ENCODE measurements at places on chromosomes 12 and 14.

DNA sequence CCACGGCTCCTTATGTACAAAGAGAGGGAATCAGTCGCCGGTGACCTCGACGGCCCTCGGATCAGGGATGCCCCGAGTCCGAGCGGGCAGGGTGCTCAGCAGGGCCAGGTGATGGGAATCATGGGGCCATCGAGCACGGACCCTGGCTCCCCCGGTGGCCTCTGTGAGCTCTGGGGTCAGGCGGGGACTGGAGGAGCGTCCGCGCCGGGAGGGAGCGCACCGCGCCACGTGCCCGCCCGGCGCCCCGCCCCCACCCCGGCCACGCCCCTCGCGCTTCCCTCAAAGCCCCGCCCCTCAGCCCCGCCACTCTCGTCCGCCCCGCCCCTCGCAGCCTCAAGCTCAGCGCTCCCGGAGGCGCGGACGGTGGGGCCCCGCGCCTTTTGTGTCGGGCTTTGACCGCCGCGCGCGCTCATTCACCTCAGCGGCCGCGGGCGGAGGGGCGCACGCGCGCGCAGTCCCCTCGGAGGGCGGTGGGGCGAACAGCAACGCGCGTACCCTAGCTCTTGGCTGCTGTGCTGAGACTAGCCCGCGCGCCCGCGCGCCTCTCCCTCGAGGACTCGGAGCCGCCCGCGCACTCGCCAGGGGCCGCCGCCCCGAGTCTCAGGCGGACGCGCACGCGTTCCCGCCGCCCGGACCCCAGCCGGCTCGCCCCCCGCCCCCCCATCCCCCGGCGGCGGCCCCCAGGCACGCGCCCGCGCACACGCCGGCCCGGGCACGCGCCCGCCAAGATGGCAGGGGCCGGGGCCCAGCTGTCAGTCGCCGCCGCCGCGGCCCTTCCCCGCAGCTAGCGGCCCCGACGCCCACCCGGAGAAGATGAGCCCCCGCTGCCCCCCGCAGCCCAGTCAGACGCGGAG is 93.9 kb upstream of the EVL start:
- DNase-seq: peak; percentile 49

- no peak for DNase-seq
Observed at GRCh38 chr12:115464661-115465060, 780.7 kb upstream of the TBX3 start.

DNA sequence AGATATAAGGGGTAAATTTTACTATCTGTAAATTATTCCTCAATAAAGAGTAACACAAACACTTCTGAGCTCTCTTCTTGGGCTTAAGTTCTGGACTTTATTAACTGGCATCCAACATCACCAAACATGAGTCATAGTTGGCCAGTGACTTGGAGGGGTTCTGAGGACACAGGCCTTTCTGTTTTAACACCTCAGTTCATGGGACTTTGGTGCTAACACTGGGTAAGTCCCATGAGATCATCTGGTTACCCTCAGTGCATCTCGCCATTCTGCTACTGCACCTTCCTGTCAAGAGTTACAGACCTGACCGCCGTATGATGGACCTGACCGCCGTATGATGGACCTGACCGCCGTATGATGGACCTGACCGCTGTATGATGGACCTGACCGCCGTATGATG is 9.9 kb downstream of the SLC15A4 start:
- DNase-seq: no peak

GRCh38 chr14:90447720-90448497 is 51.1 kb downstream of the CALM1 start:
- no peak for DNase-seq

DNA sequence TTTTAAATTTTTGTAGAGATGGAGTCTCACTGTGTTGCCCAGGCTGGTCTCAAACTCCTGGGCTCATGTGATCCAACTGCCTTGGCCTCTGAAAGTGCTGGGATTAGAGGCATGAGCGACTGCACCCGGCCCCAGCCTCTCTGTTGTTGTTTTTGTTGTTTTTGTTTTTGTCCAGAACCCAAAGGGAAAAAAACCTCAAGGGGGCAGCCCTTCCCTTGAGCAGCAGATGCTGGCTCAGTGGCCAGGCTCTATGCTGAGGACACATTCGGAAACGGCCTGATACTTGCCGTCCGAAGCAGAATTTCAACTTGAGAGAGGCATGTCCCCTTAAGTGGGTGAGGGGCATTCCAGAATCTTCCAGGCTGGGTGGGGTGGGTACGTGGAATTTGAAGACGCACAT is 6.7 kb downstream of the MVK start:
- DNase-seq: no peak

DNA sequence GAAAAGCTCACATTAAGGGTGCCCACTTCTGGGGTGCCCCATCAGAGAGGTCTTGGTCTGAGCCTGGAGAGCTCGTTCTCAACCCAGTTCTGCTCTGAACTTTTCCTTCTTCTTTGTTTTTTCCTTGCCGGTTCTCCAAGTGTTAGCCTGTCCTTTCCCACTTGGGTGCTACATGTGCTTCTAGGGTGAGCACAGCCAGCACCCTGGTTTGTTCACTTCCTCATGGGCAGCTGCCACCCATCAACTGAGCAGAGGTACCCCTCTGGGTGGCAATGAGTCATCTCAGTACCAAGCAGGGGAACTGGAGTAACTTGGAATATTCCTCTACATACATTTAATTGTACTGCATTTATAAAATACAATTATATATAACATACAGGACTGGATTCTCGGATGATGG is 3.9 kb upstream of the SYNE3 start:
- DNase-seq: no peak

GRCh38 chr14:54712465-54713200 is 145.7 kb downstream of the SAMD4A start:
- DNase-seq: no peak

- no peak for DNase-seq
Observed at GRCh38 chr14:63614679-63615363, 26.9 kb downstream of the WDR89 start.

- DNase-seq: no peak
Observed at GRCh38 chr14:78486081-78486480, 315.9 kb downstream of the NRXN3 start.

- DNase-seq: no peak
Observed at GRCh38 chr12:78886719-78887407, 22.3 kb downstream of the SYT1 start.

- DNase-seq: no peak
Observed at GRCh38 chr12:34109390-34109789, 87.1 kb downstream of the ALG10 start.

- no peak for DNase-seq
Observed at GRCh38 chr12:117513353-117513752, 151.9 kb upstream of the NOS1 start.

DNA sequence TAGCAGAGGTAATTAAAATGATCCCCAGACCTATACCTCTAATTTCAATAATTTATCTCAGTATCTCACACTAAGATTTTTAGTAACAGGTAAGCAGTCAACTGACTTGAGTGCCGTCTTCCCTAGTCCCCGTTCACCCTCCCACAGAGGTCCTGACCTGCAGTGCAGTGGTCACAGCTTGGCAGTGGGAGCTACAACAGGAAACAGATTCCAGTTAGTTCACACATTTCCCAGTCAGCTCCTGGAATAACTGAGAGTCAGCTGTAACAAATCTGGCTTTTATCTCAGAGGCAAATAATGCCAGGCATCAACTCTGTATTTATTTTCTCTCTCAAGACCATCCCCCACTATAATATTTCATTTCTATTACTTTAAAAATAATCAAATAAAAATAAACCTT is 308.2 kb downstream of the ATP23 start:
- no peak for DNase-seq

GRCh38 chr12:11347810-11348209 is 37.6 kb upstream of the PRB4 start:
- DNase-seq: no peak

DNA sequence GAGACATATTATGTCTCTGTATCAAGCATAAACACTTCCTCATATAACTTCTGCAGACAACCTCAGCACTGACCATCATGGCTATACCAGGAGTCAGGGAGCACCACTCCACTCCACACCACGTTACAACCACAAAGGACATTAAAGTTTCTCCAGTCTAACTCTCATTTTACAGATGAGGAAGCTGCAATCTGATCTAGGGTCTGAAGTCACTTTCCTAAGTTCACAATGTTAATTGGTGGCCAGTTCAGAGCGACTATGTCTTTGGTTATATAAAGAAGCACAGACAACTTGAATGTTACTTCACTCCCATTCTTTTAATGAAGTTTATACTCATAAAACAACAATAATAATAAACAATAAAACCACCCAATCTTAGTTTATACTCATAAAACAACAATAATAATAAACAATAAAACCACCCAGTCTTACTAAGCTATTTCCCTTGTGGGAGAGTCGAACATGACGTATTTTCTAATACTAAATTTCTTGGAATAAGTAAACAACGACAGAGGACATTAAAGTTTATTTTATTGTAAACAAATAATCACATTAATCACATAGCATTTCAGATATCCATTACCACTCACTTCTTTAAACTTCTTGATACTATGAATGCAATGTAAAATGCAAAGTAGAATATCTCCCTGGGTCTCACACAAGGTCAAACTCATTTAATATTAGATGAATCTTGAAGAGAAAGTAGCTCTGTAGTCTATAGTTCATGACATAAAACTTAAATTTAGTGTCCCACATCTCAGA is 72.4 kb upstream of the SSTR1 start:
- DNase-seq: no peak

- DNase-seq: no peak
Observed at GRCh38 chr14:68813318-68813838, 20.5 kb upstream of the ZFP36L1 start.

DNA sequence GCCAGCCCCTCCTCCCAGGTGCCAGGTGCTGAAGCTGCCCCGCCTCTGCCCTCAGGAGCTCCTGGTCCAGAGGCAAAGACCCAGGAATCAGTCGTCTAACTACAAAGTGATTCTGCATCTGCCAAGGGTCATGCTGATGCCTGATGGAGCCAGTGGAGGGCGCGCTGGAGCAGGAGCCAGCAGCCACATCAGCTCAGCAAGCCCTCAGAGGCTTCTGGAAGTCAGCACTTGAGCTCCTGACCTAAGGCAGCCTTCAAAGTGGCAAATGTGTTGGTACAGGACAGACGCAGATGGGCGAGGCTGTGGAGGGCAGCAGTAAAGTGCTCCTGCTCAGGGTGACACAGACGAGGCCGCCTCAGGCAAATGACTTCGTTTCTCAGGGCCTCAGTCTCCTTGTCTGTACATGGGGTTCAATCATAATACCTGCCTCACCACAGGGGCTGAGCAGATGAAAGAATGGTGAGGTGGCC is 10.9 kb downstream of the C12orf43 start:
- no peak for DNase-seq

DNA sequence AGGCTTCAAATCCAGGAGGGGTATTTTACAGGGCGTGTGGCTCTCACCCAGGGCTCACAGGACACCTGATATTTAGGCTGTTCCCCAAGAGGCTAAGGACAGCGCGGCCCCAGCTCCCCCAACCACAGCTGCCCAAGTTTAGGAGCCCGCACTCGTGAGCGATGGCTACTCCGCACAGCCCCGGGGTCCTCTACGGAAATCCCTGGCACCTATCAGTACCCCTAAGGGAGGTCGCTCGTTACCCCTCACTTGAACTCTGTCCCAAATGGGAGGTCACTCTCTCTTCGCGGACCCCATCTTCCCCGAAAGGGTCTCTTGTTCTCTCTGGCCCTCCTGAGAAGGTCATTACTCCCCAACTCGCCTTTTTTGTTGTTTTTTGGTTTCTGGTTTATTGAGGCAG is 708 bp upstream of the P2RX4 start:
- DNase-seq: no peak

DNA sequence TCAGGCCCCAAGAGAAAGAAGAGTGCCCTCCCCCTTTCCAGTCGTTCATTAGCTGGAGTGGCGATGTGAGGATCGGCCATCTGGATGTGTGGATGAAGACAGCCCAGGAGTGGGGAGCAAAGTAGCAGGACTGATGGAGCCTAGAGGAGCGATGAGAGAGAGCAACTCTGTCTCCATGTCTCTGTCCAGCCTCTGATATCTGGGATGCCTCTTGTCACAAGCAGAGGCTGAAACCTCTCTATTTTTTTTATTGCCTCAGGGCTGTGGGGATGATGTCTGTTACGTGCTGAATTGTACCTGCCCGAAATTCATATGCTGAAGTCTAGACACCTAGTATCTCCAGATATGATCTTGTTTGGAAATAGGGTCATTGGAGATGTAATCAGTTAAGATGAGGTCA is 2.7 kb downstream of the SERPINA11 start:
- no peak for DNase-seq

DNA sequence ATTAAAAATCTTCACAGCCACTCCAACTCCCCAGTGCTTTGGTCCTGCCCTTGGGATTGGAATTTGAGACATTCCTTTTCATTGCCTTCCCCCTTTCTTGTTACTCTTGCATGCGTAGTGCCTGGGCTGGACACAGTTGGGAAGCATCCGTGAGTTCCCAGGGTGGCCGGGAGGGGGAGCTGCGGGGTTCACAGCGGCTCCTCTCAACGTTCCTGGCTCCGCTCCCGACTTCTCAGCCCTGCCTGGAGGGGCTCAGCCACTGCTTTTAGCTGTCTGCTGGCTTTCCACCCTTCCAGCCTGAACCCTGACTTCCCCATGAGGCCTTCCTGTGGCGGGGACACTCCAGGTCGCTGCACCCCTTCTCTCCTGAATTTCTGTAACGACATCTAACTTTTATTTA is 3.2 kb downstream of the TEX52 start:
- DNase-seq: peak; percentile 27

GRCh38 chr12:93521225-93522080 is 51.0 kb upstream of the SOCS2 start:
- DNase-seq: no peak

GRCh38 chr14:59069163-59069854 is 119.2 kb upstream of the DAAM1 start:
- no peak for DNase-seq

DNA sequence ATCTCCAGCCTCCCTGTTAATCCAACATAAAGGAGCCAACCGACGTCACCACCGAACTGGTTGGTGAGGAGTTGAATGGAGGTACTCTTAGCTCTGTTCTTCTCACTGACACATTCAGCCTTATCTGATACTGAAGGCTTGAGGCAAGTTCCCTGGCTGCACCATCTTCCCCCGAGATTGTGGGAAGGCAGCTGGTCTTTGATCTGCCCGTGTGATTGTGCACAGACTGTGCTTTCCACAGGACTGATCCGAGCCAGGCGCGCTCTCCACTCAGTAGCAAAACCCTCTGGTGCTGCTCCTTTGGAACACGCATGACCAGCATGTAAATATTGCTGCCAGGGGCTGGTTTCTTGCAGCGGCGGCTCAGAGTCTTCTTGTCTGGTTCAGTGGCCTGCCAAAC is 30.1 kb upstream of the DLK1 start:
- DNase-seq: no peak

- DNase-seq: peak; percentile 45
Observed at GRCh38 chr12:14256555-14257169, 108.8 kb upstream of the ATF7IP start.

DNA sequence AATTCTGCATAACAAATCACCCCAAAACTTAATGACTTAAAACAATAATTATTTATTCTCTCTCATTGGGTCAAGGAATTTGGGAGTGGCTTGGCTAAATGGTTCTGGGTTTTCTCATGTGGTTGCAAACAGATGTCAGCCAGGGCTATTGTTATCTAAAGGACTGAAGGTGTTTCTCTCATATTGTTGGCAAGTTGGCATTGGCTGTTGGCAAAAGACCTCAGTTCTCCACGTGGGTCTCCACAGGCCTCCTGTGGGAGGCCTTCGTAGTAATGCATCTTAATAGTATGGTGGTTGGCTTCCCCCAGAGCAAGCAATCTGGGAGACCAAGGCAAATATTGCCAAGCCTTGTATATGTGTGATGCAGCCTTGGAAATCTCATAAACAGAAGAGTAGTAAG is 14.4 kb downstream of the GALNT16 start:
- DNase-seq: no peak

Measured in stimulated activated CD4-positive, alpha-beta T cell treated with anti-CD3 and anti-CD28 coated beads, Interleukin-1b, Interleukin-23, amount 100 ng/mL, for 1 hour (primary cell).